ENCODE measurements at places on chromosomes 7 and 10.

GRCh38 chr10:33129141-33129995 is 171.3 kb upstream of the ITGB1 start:
- DNase-seq, result peak; percentile 69

DNA sequence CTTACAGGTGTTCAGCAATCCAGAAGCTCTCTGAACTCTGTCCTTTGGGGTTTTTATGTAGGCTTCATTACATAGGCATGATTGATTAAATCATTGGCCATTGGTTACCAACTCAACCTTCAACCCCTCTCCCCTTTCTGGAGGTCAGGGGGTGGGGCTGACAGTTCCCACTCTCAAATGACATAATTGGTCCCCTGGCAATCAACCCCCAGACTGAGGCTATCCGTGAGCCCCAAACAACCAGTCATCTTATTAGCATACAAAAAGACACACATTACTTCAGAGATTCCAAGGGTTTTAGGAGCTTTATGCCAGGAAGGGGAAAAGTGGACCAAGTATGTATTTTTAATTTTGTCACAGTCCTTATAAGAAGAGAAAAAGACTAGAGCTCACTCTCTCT is 92.1 kb downstream of the ZNF467 start:
- DNase-seq, result no peak

- DNase-seq, result peak; percentile 68
These were observed 924 bp downstream of the BMPR1A start for GRCh38 chr10:86757113-86757972.

DNA sequence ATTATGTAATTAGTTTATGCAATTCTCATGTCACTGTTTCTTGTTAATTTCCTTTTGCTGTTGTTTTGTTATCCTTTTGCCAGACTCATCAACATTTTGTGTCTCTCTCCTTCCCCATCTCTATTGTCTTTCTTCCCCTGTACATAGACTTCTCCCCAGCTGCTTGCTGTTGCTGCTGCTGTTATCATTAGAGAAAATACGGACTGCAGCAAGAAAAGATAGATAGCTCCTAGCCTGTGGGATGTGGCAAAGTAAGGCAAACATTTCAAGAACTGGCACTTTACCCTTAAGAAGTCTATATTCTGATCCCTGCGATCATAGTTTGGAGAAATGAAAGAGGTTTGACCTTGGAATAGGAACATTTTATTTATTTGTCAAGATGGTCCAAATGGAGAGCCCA is 162.2 kb downstream of the AOAH start:
- no peak for DNase-seq

DNA sequence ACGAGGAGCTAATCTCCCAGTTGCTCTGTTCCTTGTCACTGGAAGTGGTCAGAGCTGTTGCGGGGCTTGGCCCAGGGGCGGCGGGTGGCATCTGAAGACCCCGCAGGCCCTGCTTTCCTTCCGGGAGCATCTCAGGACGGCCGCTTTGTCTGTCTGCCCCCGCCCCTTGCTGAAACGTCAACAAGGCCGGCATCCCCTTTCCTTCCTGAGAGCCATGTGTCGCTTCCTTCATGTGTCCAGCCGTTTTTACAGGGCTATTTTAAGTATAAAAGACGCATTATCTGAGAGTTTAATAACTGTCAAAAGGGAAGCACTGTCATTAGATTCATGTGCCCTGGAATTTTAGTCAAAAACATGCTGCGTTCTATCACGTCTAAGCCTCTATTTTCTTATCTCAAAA is 110.4 kb downstream of the CUX1 start:
- peak; percentile 29 for DNase-seq

- peak; percentile 80 for DNase-seq
These were observed 41.2 kb upstream of the TNS3 start for GRCh38 chr7:47622946-47623640.

- DNase-seq, result no peak
These were observed 89.3 kb downstream of the SLIT1 start for GRCh38 chr10:97096261-97097083.

DNA sequence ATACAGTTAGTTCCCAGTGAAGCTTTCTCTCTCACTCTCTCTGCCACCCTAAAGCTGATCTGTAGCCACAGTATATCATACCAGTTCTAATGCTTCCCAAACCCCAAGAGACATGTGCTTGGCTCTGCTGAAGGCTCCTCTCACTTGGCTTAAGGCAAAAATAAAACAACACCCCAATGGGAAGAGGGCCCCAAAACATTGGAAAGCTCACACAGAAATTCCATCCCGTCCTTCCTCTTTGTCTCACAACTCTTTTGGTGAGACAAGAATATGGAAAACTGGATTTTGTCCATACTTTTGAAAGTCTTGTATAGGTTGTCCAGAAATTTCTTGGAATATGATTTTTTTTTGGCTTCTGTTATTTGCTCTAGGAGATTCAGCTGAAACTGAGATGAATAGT is 56.1 kb upstream of the WNT16 start:
- DNase-seq, result no peak

DNA sequence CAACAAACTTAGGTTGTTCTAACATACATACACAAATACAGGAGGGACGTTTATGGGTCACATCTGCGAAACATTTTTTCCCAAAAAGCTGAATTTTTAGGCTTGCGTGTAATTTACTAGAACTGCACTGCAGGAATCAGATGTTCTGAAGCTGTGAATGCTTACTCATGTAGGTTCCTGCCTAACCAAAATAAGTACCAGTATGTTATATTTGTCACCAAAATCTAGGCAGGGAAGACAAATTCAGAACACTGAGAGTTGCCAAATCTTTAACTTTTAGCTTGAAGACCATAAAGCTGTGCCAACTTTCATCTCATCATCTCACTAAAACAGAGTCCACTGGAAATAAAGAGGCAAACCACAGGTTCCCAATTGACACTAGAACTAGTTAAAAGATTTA is 5.7 kb downstream of the UBE2H start:
- no peak for DNase-seq
